ENCODE measurements at places on chromosomes 12 and 14.

DNA sequence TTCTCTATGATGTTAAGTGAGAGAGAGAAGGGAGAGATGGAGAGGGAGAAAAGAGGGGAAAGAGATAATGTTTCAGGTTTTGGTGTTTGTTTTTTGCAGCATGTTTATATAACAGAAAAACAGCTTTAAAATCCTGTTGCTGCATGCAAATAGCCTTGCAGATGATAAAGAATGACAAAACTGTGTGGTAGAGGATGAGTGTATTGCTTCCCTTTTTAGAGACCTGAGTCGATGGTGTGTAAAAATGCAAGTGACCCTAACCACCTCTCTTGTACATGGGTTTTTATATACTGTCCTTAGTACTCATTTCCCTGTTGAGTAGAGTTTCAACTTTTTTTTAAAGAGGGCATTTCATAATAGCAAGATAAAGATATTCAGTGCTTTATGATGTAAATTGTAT, 249.1 kb downstream of the AKAP6 start:
- no peak for DNase-seq

DNA sequence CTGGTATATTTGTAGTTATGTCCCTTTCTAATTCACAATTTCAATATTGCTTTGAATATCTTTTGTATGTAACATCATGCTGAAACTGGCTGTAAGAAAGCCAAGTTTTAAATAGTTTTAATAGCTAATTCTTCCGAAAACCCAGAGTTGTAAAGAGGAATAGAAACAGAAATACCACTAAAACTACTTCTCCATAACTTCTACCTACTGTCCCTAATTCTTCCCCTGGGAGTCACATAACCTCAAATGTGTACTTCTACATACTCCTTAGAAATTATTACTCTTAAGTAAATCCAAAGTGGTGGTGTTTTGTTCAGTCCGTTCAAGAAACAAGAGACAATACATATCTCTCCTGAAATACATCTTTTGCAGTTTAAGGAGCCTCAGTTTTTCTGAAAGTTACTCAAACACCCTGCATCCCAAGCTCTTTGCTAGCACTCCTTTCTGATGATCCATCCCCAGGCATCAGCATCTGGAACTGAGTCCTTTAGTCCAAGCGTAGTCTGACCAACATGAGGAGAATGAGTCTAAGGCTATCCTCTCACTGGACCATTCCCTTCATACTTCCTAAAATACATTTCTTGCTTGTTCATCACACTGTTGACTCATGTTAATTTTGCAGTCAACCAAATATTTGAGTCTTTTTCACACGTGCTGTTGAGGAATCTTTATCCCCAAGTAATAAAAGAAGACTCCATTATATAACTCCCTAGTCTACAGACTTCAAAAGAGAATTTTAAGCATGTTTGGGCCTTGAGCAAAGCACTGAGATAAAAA, 214.3 kb upstream of the NUDT4 start:
- DNase-seq, result no peak

- DNase-seq, result peak; percentile 76
These were observed 265.0 kb downstream of the CACNA1C start for GRCh38 chr12:2317772-2318171.

GRCh38 chr12:30166006-30166795, 382.5 kb upstream of the TMTC1 start:
- DNase-seq, result no peak

DNA sequence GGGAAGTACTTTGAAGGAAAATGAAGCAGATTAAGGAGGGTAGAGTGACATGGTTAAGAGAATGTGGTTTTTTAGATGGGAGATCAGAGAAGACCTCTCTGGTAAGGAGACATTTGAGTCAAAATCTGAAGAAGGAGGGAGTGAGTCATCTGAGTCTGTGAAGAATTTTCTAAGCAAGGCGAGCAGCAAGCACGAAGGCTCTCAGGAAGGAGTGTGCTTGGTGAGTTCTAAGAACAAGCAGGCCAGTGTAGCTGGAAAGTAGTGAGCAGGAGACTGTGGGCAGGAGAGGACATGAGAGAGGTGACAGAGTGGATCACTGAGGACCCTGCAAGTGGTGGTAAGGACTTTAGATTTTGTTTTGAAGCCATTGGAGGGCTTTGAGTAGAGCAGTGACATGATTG, 76.3 kb upstream of the FUT8 start:
- DNase-seq, result no peak

GRCh38 chr14:21894003-21894897, 220.6 kb upstream of the OR4E1 start:
- peak; percentile 17 for DNase-seq

GRCh38 chr12:65308601-65309071, 30.2 kb downstream of the MSRB3 start:
- DNase-seq, result no peak

- DNase-seq, result no peak
These were observed 430 bp downstream of the SLC41A2 start for GRCh38 chr12:104957719-104958000.
